ENCODE measurements at places on chromosomes 4 and X.

DNA sequence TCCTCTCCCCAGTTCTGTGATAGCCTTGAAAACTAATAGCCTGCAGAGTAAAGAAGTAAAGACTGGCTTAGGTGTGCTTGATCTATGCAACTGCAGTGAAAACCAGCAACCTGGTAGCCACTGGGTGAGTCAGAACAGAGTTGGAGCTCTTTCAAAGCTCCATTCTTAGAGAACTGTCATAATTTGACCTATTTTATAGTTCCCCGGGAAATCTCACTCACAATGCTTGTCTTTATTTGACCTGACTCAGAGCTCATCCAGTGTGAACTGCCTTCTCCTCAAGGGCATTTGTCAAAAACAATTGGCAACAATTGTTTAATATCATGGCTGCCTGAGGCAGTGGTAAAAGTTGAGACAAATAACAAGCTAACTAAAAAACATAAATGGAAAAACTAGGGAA lies 213.0 kb upstream of the NHS start:
- no peak for DNase-seq

DNA sequence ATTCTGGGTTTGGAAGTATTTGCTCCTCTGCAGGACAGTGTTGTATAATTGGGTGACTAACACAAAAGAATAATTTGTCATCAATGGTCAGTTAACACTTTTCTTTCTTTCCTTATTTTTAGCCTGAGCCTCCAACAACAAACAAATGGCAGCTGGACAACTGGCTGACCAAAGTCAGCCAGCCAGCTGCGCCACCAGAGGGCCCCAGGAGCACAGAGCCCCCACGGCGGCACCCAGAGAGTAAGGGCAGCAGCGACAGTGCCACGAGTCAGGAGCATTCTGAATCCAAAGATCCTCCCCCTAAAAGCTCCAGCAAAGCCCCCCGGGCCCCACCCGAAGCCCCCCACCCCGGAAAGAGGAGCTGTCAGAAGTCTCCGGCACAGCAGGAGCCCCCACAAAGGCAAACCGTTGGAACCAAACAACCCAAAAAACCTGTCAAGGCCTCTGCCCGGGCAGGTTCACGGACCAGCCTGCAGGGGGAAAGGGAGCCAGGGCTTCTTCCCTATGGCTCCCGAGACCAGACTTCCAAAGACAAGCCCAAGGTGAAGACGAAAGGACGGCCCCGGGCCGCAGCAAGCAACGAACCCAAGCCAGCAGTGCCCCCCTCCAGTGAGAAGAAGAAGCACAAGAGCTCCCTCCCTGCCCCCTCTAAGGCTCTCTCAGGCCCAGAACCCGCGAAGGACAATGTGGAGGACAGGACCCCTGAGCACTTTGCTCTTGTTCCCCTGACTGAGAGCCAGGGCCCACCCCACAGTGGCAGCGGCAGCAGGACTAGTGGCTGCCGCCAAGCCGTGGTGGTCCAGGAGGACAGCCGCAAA lies 106.0 kb downstream of the KLHL8 start:
- DNase-seq = no peak

DNA sequence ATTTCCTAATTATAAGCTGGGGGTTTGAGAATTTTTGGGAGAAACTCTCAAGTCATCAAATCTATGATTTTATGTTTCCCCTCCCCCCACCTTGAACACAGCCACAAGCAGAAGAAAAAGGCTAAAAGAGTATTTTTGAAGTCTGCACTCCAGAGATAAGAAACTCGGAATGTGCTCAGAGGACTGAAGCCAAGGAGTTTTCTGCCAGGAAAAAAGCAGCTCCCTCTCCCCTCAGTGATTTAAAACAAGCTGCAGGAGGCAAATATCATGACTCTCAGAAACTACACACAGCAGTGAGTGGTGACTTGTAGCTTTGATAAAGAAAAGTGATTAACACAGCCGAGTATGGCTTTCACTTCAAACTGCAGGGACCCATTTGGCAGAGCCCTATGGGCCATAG lies 800.2 kb upstream of the FTHL17 start:
- no peak for DNase-seq

DNA sequence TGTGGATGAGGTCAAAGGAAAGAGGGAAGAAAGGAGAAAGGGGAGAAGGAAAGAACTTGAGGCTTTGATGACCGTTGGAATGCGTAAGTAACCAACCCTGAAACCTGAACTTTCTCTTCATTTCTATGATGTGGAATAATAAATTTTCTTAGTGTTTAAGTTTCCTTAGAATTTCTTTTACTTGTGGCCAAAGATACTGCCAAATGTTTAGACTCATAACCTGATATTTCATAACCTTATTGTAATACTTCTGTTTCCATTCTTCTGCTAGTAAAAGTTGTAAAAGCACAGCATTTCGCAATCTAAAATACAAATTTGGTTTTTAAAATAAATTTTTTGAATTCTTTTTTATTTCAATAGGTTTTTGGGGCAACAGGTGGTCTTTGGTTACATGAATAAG lies 258.5 kb upstream of the GIMD1 start:
- DNase-seq = no peak

- no peak for DNase-seq
Observed at GRCh38 chr4:185811509-185812364, at the start of gene SORBS2. SORBS2 (minus strand) TSS chr4:185812194; CDS start chr4:185690571, 121,623 bp downstream.

- DNase-seq = no peak
Observed at GRCh38 chr4:91914176-91914804, 389.5 kb upstream of the GRID2 start.

- no peak for DNase-seq
Observed at GRCh38 chr4:20249333-20249732, 2.4 kb upstream of the SLIT2 start.

DNA sequence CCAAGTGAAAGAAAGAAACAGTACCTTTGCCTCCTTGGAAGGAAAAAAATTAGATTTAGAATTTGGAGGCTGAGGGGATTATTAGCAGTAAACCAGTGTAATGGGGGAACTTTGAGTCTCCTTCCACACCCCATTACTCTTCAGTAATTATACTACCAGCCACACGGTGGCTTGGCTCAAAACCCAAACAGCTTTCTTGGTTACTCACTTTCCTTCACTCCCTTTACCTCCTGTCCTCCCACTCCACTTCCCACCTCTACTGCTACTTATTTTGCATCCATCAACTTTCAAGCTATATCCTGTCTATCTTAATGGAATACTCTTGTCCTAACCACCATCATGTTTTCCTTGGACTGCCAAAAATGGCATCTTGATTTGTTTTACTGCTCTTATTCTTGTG lies 310.6 kb upstream of the AADAT start:
- DNase-seq = no peak

DNA sequence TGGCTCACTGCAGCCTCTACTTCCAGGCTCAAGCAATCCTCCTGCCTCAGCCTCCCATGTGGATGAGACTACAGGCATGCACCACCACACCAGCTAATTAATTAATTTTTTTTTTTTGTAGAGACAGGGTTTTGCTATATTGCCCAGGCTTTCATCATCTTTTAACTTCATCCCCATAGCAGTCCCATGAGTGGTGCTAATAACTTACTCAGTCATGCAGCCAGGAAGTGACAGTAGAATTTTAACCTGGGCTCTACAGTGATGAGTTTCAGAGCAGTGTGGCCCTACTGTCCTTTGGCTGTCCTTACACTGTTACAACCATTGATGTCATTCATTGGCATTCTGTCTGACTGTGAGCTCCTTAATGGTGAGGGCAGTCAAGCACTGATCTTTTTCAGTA lies 3.9 kb upstream of the OCIAD2 start:
- DNase-seq = no peak

DNA sequence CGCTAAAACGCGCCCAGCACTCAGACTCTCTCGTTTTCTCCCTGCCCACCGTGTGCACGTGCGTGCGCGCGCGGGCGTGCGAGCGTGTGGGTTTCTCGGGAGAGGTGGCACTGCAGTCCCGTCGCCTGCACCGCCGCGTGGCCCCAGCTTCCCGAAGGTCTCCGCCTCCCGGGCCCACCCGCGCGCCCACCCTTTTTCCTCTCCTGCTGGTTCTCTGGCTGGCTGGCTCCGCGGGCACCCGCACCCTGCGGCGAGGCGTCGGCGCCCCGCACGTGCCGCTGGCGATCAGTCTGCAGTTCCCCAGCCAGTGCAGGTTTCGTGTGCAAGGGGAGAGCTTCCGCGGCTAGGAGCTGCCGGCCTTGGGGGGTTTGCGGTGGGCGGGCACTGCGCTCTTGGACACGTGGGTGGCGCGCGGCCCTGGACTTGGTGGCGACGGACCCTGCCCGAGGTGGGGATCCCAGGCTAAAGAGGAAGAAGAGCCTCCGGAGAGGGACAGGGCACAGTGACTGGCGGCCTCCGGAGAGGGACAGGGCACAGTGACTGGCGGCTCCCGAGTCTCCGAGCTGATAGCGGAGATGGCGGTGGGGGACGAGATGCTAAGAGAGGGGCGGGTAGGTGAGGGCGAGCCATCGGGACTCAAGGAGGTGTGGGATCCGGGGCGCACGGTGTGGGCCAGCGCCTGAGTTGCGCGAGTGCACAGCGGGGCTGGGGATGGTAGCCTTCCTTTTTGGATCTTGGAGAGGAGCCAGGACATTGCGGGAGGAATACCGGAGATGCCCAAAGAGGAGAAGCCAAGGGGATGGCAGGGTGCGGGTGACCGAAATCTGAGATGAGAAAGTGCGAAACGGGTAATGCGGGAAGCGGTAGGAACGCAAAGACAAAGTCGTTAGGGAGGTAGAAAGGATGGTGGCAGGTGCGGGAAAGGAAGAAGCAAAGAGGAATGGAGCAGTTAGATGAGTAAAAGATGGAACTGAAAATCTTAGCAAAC lies at the start of gene FAM184B:
TSS of gene FAM184B (minus strand) at position 322 of the 988 bp plus-strand sequence. CDS start 322 bp downstream, outside the sequence.
- peak; percentile 22 for DNase-seq

- DNase-seq = no peak
Observed at GRCh38 chr4:87838890-87839591, 6.3 kb downstream of the MEPE start.

DNA sequence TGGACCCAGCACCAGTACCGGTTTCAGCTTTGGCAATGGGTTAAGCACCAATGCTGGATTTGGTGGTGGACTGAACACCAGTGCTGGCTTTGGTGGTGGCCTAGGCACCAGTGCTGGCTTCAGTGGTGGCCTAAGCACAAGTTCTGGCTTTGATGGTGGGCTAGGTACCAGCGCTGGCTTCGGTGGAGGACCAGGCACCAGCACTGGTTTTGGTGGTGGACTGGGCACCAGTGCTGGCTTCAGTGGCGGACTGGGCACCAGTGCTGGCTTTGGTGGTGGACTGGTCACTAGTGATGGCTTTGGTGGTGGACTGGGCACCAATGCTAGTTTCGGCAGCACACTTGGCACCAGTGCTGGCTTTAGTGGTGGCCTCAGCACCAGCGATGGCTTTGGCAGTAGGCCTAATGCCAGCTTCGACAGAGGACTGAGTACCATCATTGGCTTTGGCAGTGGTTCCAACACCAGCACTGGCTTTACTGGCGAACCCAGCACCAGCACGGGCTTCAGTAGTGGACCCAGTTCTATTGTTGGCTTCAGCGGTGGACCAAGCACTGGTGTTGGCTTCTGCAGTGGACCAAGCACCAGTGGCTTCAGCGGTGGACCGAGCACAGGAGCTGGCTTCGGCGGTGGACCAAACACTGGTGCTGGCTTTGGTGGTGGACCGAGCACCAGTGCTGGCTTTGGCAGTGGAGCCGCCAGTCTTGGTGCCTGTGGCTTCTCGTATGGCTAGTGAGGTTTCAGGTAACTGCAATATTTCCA lies 9.8 kb downstream of the TRO start:
- DNase-seq = no peak

DNA sequence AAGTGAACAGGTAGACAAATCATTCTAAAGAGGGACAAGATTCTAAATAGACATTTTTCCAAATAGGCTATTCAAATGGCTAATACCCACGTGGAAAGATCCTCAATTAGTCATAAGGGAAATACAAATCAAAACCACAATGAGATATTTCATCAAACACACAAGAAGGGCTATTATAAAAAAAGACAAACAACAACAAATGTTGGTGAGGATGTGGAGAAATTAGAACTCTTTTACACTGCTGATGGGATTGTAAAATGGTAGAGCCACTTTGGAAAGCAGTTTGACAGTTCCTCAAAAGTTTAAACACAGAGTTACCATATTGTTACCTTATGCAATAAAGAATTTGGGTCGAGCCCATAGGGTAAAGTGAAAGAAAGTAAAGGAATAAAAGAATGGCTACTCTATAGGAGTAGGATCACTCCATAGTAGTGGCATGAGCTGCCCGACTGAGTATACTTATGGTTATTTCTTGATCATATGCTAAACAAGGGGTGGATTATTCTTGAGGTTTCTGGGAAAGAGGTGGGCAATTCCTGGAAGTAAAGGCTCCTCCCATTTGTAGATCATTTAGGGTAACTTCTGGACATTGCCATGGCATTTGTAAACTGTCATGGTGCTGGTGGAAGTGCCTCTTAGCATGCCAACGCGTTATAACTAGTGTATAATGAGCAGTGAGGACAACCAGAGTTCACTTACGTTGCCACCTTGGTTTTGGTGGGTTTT lies 58.9 kb upstream of the FAM9C start:
- no peak for DNase-seq

DNA sequence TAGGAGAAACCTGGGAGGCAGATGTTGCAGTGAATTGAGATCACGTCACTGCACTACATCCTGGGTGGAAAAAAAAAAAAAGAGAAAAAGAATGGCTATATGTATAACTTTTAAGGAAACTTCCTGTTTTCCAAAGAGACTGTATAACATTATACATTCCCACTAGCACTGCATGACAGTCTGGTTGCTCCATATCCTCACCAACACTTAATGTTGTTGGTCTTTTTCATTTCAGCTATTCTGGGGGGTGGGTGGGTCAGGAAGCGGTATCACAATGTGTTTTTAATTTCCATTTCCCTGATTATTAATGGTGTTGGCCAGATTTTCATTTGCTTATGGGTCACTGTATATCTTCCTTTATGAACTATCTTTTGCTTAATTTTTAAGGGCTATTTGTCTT lies 13.4 kb downstream of the LRIT3 start:
- no peak for DNase-seq

- DNase-seq = no peak
Observed at GRCh38 chr4:87103691-87104187, 116.7 kb downstream of the KLHL8 start.

- DNase-seq = no peak
Observed at GRCh38 chr4:27861802-27862201, 1001.2 kb downstream of the STIM2 start.

DNA sequence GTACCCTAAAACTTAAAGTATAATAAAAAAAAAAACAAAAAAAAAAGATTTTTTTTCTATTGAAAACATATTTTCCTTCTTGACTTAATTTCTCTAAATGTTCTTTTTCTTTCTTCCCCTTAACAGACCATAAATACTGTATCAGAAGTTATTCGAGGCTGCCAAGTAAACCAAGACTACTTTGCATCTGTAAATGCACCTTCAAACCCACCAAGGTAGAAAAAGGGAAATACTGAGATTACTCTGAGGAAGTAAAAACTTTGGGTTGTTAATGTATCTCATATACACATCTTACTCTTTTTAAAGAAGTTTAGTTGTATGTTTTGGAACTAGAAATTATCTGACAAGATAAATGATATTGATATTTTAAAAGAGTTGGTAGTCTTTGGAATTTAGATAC lies 65.6 kb downstream of the USO1 start:
- DNase-seq = no peak

- no peak for DNase-seq
Observed at GRCh38 chr4:154231806-154232478, 259.7 kb downstream of the DCHS2 start.

All from stimulated activated CD4-positive, alpha-beta T cell treated with anti-CD3 and anti-CD28 coated beads, Interleukin-2, amount 100 ng/mL, for 24 hours (primary cell).